ENCODE measurements at places on chromosomes 4 and X. TPM values are rescaled to one million over a fixed set of nuclear protein-coding genes. Genes with fewer than 3 reads are reported as not detected.

DNA sequence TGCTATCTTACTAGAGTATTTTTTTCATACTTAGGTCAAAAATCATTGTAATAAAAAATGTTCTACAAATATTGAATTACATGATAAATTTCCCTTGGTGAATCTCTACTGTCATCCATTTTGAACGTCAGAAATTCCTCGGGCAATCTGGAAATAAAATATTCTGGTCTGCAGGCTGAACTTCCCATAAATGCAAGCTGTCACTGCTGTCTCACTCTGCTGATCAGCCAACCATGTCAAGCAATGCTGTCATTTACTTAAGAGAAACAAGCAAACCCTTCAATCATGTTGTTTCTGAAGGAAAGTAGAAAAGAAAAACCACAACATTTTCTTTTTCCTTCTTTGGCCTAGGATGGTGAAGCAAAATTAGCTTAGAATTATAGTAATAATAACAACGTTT, 514.2 kb upstream of the GALNT7 start:
- no peak for DNase-seq
- H3K27me3 ChIP-seq: no peaks in the 10 kb centered on the region
- no peaks in the 10 kb centered on the region for H3K36me3 ChIP-seq
- no peaks in the 10 kb centered on the region for H3K4me1 ChIP-seq
- H3K4me3 ChIP-seq: no peak overlapping the region
- H3K27ac ChIP-seq: no peak overlapping the region

Gene CENPE
- 1.5 TPM for total RNA-seq

GRCh38 chrX:29947225-29947624, 268.1 kb upstream of the MAGEB2 start:
- H3K36me3 ChIP-seq: no peaks in the 10 kb centered on the region
- H3K27ac ChIP-seq: no peak overlapping the region
- H3K4me1 ChIP-seq: no peaks in the 10 kb centered on the region
- DNase-seq: no peak
- H3K27me3 ChIP-seq: no peaks in the 10 kb centered on the region

- no peak overlapping the region for H3K27ac ChIP-seq
- no peak for DNase-seq
- no peaks in the 10 kb centered on the region for H3K27me3 ChIP-seq
- H3K4me3 ChIP-seq: no peak overlapping the region
- no peaks in the 10 kb centered on the region for H3K36me3 ChIP-seq
Measured at GRCh38 chr4:52701207-52701606, 42.1 kb upstream of the USP46 start.

Gene ARR3
- not detected for total RNA-seq

Gene RENBP
- 5.4 TPM for total RNA-seq

Gene NAP1L5
- total RNA-seq: 8.9 TPM

GRCh38 chrX:149131774-149132173, 373.3 kb downstream of the IDS start:
- no peak overlapping the region for H3K27ac ChIP-seq
- no peak overlapping the region for H3K4me3 ChIP-seq
- no peaks in the 10 kb centered on the region for H3K36me3 ChIP-seq
- H3K4me1 ChIP-seq: no peaks in the 10 kb centered on the region
- DNase-seq: no peak
- no peaks in the 10 kb centered on the region for H3K27me3 ChIP-seq
